Neural progenitor cell (in vitro differentiated cells): ENCODE measurements at places on chromosomes 5 and 9.

DNA sequence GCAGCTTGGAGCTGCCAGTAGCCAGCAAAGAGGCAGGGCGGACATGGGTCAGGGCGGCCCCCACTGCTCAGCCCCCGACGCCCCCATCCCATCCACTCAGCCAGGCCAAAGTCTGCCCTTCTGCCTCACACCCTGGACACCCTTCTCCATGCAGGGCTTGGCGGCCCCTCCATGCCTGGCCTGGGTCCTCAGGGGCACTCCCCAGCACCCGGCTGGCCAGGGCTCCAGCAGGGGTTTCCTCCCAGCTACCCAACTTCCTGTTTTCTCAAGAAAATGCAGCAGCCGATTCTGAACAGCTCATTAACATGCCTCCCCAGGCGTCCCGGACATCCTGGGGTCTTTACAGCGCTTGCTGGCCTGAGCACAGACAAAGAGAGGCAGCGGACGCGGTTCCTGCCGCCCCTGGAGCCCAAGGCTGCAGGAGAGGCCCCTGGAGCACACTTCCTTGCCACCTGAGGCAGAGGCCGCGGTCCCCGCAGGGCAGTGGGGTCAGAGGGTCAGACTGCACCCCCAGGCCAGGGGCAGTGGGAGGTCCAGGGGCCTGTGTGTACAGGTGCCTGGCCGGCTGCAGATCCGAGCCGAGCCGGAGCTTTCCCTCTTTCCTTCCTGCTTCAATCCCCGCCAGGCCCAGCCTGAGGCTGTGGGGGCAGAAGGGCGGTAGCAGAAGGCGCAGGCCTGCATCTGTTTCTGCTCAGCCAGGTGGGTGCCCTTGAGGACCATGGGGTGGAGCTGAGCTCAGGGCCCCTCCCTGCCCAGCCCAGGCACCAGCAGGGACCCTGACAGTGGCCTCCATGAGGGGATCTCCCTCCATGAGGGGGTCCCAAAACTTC, 18.7 kb upstream of the NRARP start:
- no peaks in the 10 kb centered on the region for H3K36me3 ChIP-seq
- no peak for DNase-seq
- peaks cover 14% of the 10 kb centered on the region for H3K4me1 ChIP-seq
- no peak overlapping the region for H3K4me3 ChIP-seq
- H3K27me3 ChIP-seq = no peaks in the 10 kb centered on the region

GRCh38 chr5:134555890-134556311, 30.4 kb downstream of the JADE2 start:
- no peaks in the 10 kb centered on the region for H3K4me1 ChIP-seq
- H3K27me3 ChIP-seq = no peaks in the 10 kb centered on the region
- H3K36me3 ChIP-seq = no peaks in the 10 kb centered on the region

GRCh38 chr9:121281614-121282276, 13.8 kb downstream of the GSN start:
- H3K4me1 ChIP-seq = peaks cover 28% of the 10 kb centered on the region
- H3K36me3 ChIP-seq = no peaks in the 10 kb centered on the region
- DNase-seq = no peak
- H3K27me3 ChIP-seq = peaks cover 59% of the 10 kb centered on the region

DNA sequence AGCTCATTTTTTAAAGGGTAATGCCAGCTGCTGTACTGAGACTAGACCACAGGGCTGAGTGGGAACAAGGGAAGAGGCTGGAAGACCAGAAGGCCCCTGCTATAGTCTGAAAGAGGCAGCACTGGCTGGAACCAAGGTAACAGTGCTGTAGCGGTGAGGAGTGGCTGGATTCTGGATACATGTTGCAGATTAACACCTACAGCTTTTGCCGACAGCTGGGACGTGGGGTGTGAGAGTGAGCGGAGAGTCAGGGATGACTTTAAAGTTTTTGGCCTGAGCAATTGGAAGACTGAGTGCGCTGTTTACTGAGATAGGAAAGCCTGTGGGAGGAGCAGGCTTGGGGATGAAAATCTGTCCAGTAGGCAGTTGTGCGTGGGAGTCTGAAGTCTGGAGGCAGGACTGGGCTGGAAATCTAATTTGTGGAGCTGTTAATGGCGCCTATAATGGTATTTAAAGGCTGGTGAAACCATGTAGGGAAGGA, 26.5 kb downstream of the AQP7 start:
- no peak for DNase-seq
- peak overlapping the region; percentile 88 for H3K27ac ChIP-seq
- no peaks in the 10 kb centered on the region for H3K36me3 ChIP-seq
- H3K4me1 ChIP-seq = peaks cover 9% of the 10 kb centered on the region
- H3K4me3 ChIP-seq = no peak overlapping the region

DNA sequence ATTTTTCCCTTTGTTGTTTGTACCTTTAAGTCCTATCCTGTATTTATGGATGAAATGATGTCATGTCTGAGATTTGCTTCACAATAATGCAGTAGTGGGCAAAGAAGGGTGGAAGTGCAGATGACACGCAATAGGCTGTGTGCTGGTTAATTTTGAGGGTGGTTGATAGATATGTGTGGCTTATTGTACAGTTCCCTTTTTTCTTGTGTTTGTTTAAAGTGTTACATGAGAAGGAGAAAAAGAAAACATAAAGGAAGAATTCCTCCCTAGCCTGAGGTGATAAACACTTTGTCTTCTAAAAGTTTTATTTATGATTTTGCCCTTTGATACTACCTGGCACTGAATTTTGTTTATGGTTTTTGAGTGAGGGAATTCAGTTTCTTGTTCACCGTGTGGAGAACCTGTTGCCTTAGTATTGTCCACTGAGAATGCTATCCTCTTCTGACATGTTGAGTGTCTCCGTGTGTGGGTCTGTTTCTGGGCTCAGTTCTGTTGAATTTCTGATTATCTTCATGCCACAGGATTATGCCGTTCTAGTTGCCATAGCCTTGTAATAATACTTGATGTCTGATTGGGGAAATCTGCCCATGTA, 52.3 kb upstream of the FAM120AOS start:
- no peaks in the 10 kb centered on the region for H3K27me3 ChIP-seq
- no peaks in the 10 kb centered on the region for H3K4me1 ChIP-seq
- no peak for DNase-seq
- H3K4me3 ChIP-seq = no peak overlapping the region
- H3K36me3 ChIP-seq = no peaks in the 10 kb centered on the region

DNA sequence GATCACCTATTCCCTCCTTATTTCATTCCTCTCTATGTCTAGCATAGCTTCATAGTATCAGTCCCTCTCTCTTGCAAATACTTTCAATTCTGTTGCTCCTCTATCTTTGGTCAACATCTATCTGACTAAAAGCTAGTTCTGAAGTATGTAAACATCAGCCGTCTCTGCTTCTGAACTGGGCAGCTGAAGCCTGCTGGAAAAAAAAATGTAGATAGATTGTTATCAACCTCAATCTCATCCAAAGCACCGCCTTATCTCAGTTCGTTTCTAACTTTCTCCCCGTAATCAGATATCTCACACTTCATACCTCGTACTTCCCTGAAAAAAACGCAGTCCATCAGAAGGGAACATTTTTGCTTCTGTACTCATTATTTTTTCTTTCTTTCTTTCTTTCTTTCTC, 4.5 kb upstream of the SEMA6A start:
- no peak overlapping the region for H3K4me3 ChIP-seq
- no peak for DNase-seq
- H3K36me3 ChIP-seq = no peaks in the 10 kb centered on the region

DNA sequence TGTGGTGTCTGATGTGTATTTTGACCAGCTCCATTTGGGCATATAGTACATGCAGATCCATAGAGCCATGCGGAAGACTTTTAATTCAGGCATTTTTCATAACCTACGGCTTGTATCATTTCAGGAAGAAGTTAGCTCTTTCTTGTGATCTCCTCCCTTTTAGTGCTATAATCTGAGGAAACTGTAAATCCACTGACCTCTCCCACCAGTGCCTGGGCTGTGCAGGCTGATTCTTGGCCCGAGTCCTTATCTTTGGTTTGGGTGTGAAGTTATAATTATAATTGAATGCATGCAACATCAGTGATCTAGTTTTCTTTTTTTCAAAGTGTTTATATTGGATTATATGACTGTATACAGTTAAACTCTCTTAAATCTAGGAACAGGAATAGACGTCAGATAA, 247.9 kb downstream of the PCSK5 start:
- H3K4me3 ChIP-seq = no peak overlapping the region
- H3K27me3 ChIP-seq = no peaks in the 10 kb centered on the region

GRCh38 chr9:80496901-80497556, 925.3 kb downstream of the TLE4 start:
- no peak overlapping the region for H3K27ac ChIP-seq
- no peaks in the 10 kb centered on the region for H3K27me3 ChIP-seq
- DNase-seq = no peak

GRCh38 chr5:1485579-1486118, 38.1 kb downstream of the LPCAT1 start:
- H3K27ac ChIP-seq = no peak overlapping the region
- H3K4me3 ChIP-seq = no peak overlapping the region
- no peaks in the 10 kb centered on the region for H3K4me1 ChIP-seq
- H3K27me3 ChIP-seq = no peaks in the 10 kb centered on the region
